ENCODE measurements at places on chromosomes 1 and 21.

- DNase-seq = no peak
Measured at GRCh38 chr1:210800301-210800700, 333.6 kb downstream of the KCNH1 start.

DNA sequence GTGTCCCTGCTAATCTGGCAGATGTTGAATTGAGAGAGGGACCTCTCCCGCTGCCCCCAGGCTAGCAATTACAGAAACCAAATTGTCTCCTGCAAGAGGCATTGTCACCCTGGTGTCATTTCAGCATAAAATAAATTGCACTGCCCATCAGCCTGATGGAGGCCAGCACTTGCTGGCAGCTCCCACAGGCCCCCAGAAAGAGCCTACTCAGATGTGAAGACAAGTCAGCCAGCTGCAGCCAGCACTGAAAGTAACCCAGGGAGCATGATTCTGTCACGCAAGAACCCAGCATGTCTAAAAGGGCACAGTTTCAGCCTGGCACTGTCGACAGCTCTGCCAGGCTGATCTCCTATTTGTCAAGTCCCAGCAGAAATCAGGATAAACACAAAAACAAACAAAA lies 110.3 kb upstream of the CTTNBP2NL start:
- no peak for DNase-seq

GRCh38 chr1:239913141-239913585 lies 178.5 kb upstream of the FMN2 start:
- DNase-seq = no peak

DNA sequence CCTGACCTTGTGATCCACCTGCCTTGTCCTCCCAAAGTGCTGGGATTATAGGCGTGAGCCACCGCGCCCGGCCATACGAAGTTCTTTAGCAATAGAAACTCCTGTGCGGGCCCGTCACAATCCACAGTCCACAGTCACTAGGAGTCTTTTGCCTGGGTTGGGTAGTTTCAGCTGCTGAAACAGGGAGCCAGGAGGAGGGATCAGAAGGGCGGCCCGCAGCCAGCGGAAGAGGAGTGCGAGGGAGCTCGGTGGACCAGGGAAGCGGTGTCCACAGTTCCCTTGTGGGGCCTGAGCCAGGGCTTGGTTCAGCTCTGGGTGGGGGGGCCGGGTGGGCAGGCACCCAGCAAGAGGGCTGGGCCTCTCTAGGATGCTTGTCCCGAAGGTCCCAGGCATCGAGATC lies 17.9 kb upstream of the HSPG2 start:
- no peak for DNase-seq

DNA sequence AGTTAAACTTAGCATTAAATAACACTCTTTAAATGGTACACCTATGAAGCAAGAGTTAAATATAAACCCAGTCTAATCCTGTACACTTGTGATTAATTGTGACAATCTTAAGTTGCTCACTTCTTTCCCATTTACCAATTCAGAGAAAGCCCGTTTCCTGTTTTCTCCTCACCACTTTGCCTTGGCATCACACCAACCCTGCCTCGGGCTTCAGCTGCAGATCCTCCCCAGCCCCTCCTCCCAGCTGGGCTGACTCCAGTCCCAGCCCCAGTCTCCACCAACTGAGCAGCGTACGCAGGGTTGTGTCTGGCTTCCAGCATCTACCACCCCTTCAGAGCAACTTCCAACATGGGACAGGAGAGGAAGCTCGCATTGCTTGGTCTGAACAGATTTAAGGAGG lies 4.1 kb downstream of the PYCR2 start:
- no peak for DNase-seq

GRCh38 chr1:2212532-2213491 lies 15.3 kb upstream of the SKI start:
- DNase-seq = no peak

DNA sequence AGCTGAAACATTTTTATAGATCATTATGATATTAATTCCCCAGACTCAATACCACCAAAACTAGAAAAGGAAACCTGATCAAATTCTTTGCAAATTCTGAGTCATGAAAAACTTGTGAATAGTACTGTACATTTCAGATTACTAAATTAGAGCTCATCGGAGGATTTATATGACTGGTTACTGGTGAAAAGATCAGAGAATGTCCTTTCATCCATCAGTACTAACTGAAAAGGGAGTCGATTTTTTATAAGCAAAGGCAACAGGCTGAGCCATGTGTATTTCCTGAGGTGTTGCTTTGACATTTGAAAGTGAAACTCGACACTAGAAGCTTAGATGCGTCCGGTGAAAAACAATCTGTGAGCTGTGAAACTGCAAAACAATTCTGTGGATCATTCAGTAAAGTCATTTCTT lies 155.7 kb downstream of the TNFSF18 start:
- no peak for DNase-seq

- DNase-seq = no peak
Measured at GRCh38 chr21:39525129-39525528, 73.4 kb downstream of the SH3BGR start.

DNA sequence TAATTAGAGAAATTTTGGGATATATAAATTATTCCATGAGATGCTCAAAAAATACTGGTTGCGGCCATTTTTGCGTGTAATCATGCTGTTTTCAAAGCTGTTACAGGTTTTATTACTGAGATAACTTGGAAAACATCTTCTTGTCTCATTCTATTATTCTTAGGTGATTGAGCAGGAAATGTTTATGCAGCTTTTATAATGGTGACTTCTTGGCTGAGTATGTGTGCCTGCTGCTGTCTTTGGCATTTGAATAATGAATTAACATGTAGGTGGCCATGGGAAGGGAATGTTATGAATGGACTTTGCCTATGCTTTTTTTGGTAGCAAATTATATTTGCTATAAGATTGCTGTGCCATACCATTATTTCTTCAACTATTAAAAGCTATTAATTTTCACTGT lies 52.5 kb downstream of the RASAL2 start:
- DNase-seq = peak; percentile 44

DNA sequence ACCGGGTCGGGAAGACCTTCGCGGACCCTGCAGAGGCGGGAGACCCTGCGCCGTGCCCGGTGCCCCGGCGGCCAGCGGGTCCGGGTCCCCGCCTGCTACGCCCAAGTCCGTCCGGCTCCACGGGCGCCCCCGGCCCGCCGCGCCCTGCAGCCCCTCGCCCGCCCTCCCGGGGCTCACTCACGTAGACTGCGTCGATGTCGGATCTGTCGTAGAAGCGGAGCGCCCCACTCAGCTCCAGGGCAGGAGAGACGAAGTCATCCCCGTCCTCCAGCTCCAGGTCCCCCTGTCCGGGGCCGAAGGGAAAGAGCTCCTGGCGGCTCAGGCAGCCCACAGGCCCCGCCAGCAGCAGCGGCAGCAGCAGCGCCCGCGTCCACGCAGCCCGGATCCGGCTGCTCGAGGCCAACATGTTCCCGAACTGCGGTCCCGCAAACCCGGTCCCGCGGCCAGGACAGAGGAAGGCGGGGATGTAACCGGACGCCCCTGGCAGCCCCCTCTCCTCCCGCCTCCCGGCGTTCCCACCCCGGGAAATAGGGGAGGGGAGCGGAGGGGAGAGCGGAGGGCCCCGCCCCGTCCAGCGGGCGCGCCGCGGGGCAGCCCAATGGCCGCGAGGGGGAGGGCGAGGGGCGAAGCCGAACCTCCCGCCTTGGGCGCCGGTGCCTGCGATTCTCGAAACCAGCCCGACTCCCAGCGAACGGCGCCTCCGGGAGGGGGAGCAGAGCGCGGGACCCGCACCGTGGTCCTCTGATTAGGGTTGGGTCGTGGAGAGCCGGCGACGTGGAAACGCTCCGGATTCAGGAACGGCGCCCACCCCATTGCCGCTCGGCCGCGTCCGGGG lies at the start of gene NID1:
Gene NID1 (minus strand): TSS at position 417 of the 835 bp plus-strand sequence. CDS start 11 bp downstream, at position 406.
- no peak for DNase-seq

DNA sequence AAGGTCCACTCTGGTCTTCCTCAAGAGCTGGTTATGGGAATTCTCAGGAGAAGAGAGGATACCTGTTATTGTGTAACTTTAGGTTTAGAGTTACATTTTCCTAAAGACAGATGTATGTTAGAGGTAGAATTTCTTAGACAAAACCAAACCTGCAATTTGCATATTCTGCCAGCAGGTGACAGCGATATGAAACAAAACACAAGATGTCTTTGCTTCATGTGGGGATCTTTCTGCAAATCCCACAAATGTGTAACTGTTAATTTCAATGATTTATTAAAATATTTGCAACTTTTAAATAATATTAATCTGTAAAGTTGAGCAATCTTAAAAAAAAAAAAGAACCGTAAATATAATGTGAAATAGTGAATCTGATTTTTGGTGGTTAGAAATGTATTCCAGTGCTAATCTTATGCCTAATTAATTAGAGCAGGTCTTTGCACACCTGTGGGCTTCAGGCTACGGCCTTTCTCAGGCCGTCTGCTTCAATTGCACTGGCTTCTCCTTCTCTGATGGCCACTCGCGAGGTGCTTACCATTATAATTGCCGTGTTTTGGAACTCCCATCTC lies 33.4 kb downstream of the FAM78B start:
- no peak for DNase-seq

Data from NCI-H1417 treated with DMSO at 0.1 percent for 48 hours (cell line).